ENCODE measurements at places on chromosomes 6 and 20.

- DNase-seq = peak; percentile 97
Observed at GRCh38 chr6:116615937-116616736, at the start of gene RSPH4A. Gene RSPH4A (plus strand): TSS chr6:116616479. CDS start chr6:116616624, 145 bp downstream.

DNA sequence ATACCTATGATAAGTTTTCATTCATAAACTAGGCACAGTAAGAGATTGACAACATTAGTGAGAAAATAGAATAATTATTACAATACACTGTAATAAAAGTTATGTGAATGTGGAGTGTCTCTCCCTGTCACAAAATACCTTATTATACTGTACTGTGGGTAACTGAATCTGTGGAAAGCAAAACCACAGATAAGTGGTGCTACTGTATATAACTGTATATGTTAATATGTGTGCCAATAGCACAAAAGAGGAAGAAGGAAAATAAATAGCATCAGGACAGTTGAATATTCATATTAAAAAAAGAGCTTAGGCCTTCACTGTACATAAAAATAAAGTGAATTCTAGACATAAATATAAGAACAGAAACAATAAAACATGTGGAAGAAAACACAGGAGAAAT lies 243.5 kb downstream of the CDKAL1 start:
- DNase-seq = no peak

DNA sequence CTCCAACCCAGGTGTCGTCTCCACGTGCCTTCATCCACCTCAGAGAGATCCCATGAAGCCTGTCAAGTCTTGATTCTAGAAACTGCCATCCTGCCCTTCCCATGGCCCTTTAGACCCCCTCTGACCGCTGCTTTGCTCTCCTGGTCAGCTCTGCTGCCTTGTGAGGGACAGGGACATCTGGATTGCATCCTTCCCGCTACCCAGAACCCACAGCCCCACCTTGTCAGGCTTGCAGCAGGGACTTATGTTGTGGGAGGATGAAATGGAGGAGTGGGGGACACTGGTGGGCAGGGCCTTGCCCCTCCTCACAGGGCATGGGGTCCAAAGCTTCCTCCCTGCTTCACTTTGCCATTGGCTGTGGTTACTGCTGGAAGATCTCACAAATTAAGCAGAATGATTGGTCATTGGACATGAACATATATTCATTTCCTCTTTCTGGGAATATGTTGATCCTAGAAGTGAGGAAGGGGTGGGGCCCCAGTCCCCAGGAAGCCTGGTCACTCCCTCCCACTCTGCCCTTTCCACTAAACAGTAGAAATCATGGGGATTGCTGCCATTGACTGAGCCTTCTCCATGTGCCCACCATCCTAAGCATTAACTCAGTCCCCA lies 4.5 kb downstream of the GLP1R start:
- DNase-seq = no peak

GRCh38 chr6:141594874-141595273 lies 537.9 kb upstream of the GJE1 start:
- DNase-seq = no peak

DNA sequence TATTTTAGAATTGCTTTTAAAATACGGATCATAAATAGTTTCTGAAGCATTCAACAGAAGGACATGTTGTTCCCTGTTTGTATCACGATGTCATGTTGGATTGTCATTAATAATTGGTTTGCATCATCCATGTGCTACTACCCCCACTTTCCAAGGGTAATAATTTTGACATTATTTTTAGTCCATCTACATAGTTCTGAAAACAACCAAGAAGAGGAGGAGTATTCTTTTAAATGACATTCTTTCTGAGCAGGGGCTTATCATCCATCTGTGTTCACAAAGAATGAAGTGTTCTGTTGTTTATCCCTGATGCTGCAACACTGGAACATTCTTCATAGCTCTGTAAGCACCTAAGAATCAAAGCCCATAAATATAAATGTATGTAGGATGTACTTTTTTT lies 151.0 kb upstream of the CITED2 start:
- DNase-seq = no peak

DNA sequence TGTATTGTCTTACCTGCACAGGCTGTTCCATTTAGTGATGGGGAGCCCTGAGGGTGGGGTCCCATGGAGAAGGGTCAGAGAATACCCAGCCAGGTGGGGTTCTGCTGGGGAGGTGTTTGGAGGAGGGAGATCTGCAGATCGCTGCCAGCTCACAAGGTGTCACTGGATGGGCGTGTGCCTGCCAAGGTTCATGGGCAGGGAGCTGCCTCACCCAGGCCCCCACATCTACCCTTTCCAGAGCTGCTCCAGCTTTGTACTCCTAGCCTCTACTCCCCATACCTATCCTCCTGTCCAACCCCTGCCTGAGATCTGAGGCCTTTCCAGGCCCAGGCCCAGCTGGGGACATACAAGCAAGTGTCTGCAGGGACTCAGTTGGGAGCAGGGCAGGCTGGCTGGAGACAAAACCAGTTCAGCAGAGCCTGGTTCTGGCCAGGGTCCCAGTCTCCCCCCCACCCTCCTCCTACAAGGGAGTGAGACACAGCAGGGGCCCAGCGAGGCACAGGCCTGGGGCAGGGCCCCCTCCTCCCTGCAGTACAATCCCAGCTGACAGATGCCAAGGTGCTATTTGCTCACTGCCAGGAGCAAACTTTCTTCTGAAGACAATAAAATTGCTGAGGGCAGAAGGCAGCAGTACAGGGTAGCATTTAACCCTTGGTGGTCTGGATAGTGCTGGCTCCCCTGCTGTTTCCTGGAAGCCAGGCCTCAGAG lies 19.7 kb downstream of the SPDEF start:
- DNase-seq = no peak

GRCh38 chr6:87817183-87817582 lies 115.2 kb upstream of the AKIRIN2 start:
- DNase-seq = no peak

DNA sequence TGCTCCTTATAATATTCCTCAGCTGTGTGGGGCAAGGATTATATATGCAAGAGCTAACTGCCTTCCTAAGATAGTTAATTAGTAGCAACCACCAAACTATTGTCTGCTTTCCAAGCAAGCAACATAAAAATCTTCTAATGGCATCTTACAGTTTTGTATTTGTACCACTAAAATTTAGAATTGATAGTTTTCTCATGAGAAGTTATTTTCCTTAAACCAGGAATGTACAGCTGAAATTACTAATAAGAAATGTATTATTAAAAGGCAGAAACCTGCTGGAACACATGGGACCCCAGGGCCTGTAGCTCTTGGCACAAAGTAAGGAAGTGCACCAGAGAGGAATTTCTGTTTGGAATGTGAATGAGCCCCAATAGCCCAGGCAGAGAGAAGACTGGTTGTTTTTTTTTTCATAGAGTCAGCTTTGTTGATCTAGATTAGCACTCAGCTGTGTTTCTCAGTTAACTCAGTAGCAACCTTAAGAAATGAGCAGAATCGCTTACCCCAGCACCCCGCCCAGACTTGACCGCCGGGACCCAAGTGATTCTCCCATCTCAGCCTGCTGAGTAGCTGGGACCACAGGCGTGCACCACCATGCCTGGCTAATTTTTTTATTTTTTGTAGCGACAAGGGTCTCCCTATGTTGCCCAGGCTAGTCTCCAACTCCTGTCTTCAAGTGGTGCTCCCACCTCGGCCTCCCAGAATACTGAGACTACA lies 2.6 kb downstream of the MGME1 start:
- peak; percentile 84 for DNase-seq

DNA sequence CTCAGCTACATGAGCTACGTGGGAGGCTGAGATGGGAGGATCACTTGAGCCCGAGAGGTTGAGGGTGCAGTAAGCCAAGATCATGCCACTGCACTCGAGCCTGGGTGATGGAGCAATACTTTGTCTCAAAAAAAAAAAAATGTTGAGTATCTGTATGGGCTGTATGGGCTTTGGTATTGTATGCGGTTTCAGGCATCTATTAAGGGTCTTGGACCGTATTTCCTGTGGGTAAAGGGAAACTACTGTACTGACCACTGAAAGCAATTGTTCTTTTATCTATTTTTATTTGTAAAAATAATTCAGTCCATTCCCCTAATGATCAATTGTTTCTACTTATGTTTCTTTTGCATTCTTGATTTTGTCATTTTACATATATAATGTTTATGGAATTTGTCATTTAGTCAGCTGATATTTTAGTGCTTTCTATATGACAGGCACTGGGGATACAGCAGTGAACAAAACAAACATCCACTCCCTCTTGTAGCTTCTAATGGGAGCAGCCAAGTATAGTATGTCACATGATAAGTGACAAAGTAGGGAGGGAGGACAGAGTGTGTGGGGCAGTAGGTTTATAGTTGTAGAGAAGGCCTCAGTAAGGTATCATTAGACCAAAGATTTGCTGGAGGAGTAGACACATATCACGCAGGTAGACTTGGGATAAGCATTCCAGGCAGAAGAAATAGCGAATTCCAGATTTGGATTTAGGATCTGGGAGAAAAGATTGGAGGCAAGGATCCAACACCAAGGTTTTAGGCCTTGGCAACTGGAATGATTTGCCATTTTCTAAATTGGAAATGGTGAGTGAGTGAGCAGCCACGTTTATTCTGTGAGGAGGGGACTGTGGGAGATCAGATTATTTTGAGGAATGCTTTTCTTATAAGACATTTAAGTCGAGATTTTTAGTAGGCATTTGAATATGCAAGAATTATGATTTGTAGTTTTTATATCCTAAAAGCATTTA lies 6.0 kb downstream of the PCMT1 start:
- DNase-seq = no peak

GRCh38 chr6:46925563-46926253 lies 4.0 kb upstream of the ADGRF5 start:
- DNase-seq = peak; percentile 88

DNA sequence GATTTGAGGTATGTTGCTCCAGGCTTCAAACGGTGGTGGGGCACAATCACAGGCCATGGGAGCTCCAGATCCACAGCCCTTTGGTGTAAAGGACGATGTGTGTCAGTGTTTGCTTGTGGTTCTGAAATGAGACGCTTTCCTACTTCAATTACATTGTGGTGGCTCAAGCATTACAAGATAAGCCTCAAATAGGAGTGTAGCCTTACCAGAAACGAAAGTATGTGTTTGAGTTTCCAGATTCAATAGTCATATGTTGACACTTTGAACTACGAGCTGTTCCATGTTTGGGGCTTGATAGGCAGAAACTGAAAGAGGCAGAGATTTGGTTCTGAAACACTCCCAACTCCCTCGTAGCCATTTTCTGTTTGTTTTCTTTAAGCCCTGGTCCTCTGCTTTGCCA lies 187.1 kb downstream of the MYLK4 start:
- DNase-seq = no peak

DNA sequence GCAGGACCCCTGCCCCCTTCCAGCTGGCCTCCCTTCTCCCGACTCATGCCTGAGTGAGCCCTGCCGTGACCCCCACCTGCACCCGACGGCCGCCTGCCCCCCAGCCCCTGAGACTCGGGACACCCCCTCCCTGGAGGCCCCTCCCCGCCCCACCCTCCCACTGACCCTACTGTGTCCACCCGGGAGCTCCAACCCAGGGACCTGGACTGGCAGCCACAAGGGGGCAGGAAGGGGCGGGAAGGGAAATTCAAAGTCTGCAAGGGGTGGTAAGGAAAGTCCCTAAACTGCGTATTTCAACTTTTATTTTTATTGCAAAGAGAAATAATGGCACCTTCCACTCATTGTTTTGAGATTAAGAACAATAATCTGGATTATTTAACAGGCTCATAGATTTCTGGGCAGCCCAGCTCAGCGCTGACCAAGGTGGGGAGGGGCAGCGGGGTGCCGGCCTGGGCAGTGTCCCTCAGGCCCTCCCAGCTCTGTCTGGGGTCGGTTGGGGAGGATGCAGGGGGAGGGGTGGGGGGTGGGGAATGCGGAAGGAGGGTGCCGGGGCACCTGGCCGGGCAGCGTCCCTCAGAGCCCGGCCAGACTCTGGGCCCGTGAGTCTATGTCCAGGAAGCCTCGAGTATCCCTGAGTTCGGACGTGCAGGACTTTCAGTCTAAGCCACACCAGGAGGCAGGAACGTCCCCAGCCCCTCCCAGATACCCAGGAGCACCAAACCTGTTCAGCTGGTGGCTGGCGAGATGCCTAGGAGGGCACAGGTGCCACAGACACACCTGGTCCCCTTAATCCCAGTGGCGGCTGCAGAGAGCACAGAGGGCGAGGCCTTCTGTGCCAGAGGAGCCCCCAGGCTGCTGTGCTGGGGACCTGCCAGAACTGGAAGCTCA lies 1.3 kb upstream of the PTK6 start:
- peak; percentile 62 for DNase-seq

- DNase-seq = no peak
Observed at GRCh38 chr6:145082359-145082758, 653.0 kb downstream of the EPM2A start.

- no peak for DNase-seq
Observed at GRCh38 chr6:144886682-144887081, 601.5 kb downstream of the UTRN start.

- DNase-seq = no peak
Observed at GRCh38 chr20:1105599-1106194, 12.7 kb upstream of the PSMF1 start.

GRCh38 chr20:22503577-22503976 lies 80.8 kb downstream of the FOXA2 start:
- no peak for DNase-seq

- peak; percentile 78 for DNase-seq
Observed at GRCh38 chr20:11544029-11544678, 373.5 kb upstream of the BTBD3 start.

DNA sequence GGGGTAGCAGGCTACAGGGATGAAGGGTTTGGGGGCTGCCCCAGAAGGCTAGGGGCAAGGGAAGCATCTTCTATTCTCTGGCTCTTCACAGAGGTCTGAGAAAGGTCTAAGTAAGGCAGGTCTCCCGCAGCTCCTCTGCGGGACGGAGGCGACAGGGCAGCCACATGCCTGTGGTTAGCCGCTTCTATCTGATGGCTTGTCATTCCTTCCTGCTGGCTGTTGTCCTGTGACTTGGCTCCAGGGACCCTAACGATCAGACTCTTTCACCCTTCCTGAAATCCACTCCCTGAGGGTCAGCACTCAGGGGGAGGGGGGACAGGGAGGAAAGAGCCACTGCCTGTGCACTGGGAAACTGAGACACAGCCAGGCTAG lies 673 bp downstream of the CST7 start:
- DNase-seq = no peak

DNA sequence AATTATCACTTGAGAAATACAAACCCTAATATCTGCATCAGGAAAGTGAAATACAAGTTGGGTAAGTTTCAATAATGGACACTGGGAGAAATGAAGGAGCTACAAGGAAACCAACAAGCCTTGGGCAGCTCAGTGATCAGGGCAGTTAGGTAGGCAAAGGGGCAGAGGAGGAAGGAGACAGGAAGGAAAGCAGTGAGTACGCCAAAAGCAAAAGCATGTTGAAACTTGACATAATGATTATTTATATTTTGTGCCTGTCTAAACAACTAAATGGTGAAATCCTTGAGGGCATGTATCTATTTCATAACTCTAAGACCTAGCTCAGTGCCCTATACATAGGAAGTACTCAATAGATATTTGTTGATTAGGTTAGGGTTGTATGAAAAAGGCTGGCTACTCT lies 23.3 kb downstream of the PXT1 start:
- no peak for DNase-seq

- no peak for DNase-seq
Observed at GRCh38 chr6:79065232-79065631, 12.8 kb downstream of the PHIP start.

- no peak for DNase-seq
Observed at GRCh38 chr6:150672800-150673199, 73.1 kb downstream of the PLEKHG1 start.

GRCh38 chr6:118725944-118726343 lies 74.6 kb upstream of the CEP85L start:
- no peak for DNase-seq

- peak; percentile 23 for DNase-seq
Observed at GRCh38 chr20:47704746-47705496, 80.4 kb downstream of the SULF2 start.

Measured in EL (cell line).